CD8-positive, alpha-beta memory T cell (primary cell): ENCODE measurements at places on chromosomes 3 and 15. TPM values are rescaled to one million over a fixed set of nuclear protein-coding genes. Genes with fewer than 3 reads are reported as not detected.

Gene CCR1
- 1.5 TPM for total RNA-seq

Gene GPX1
- total RNA-seq: 223 TPM

Gene CNTN3
- not detected for total RNA-seq

- H3K27me3 ChIP-seq: no peaks in the 10 kb centered on the region
- no peaks in the 10 kb centered on the region for H3K4me1 ChIP-seq
- no peaks in the 10 kb centered on the region for H3K36me3 ChIP-seq
- no peak overlapping the region for H3K4me3 ChIP-seq
- DNase-seq: no peak
Observed at GRCh38 chr15:60975952-60976351, 253.2 kb downstream of the RORA start.

- no peak for DNase-seq
- H3K36me3 ChIP-seq: no peaks in the 10 kb centered on the region
- H3K4me3 ChIP-seq: no peak overlapping the region
- no peaks in the 10 kb centered on the region for H3K27me3 ChIP-seq
- H3K27ac ChIP-seq: no peak overlapping the region
- no peaks in the 10 kb centered on the region for H3K4me1 ChIP-seq
Observed at GRCh38 chr3:13518516-13518953, 30.4 kb upstream of the FBLN2 start.

GRCh38 chr3:122004107-122004506, 17.9 kb downstream of the ILDR1 start:
- no peak overlapping the region for H3K27ac ChIP-seq
- no peaks in the 10 kb centered on the region for H3K36me3 ChIP-seq
- H3K4me1 ChIP-seq: no peaks in the 10 kb centered on the region
- no peak for DNase-seq
- H3K27me3 ChIP-seq: no peaks in the 10 kb centered on the region

- H3K36me3 ChIP-seq: no peaks in the 10 kb centered on the region
- H3K27me3 ChIP-seq: no peaks in the 10 kb centered on the region
- no peak overlapping the region for H3K27ac ChIP-seq
- no peak overlapping the region for H3K4me3 ChIP-seq
Observed at GRCh38 chr15:27589260-27589659, 509.9 kb downstream of the OCA2 start.

GRCh38 chr3:109570408-109570807, 233.1 kb upstream of the DPPA4 start:
- no peak overlapping the region for H3K27ac ChIP-seq
- no peaks in the 10 kb centered on the region for H3K36me3 ChIP-seq

GRCh38 chr3:5292512-5292911, 105.0 kb downstream of the EDEM1 start:
- H3K36me3 ChIP-seq: no peaks in the 10 kb centered on the region
- no peaks in the 10 kb centered on the region for H3K27me3 ChIP-seq
- no peak for DNase-seq
- no peak overlapping the region for H3K27ac ChIP-seq

- no peaks in the 10 kb centered on the region for H3K36me3 ChIP-seq
- no peaks in the 10 kb centered on the region for H3K27me3 ChIP-seq
- H3K4me3 ChIP-seq: no peak overlapping the region
- no peak overlapping the region for H3K27ac ChIP-seq
- DNase-seq: no peak
Observed at GRCh38 chr15:95215017-95215416, 983.7 kb downstream of the MCTP2 start.

DNA sequence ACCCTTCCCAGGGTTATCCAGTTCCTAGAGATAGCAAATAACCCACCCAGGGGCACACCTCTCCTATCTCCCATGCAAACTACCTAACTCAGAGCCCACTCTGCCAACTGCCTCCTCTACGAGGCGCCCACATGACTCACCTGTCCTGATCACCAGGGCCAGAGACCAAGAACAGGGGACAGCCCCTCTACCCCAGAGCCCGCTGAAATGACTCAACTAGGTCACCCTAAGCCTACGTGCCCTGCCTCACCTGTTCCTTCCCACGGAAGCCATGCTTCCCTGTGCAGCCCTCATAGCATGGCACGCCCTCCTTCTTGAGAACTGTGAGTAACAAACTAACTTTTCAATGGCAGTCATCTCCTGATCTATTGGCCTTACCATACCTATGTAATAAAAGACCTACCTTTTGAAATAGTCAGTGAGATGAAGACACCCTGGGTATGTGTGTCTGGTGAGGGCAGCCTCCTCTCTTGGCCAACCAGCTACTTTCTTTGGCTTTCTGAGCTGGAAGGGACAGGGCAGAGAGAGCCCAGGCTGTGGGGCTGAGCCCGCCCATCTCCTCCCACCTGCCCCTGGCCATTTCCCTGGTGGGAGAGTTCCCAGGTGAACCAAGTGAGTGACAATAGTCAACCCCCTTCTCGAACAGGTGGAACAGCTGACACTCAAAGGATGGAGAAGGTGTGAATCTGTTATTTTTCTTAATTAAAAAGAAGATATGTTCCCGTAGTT, 25.5 kb upstream of the PRR23E start:
- no peaks in the 10 kb centered on the region for H3K4me1 ChIP-seq
- no peak for DNase-seq
- no peak overlapping the region for H3K27ac ChIP-seq

DNA sequence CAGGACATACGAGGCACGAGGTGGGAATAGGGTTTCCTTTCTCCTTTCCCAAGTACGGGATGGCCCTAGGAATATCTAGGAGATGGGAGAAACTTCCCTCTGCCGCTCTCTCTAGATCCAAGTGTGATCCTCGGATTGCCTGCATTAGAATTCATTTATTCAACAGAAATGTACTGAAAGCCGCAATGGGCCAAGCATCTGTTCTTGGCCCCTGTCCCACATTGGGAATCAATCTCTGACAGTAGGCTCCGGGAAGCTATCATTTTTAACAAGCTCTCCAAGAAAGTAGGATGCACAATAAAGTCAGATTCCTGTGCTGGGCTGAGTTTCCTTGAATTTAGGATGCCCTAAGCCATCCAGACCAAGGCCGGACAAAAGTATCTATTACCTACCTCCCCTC, 37.2 kb upstream of the CA12 start:
- no peak overlapping the region for H3K27ac ChIP-seq
- no peak for DNase-seq
- no peaks in the 10 kb centered on the region for H3K27me3 ChIP-seq

DNA sequence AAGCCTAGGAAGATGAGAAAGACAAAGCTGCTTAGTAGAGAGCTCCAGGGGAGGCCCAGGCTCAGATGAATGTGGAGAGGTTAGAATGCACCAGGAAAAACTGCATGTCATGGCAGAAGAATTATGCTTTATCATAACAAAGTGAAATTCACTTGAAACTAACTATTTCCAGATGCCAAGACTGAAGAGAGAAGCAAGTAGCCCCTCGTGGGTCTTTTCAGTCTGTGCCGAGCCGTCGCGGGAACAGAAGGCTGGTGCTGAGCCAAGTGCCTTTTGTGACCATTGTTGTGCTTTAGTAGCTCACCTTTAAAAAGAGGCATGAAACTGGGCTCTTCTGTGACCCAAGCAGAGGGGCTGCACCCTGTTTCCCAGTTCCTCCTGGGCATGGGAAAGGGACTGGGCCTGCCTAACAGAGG, 73.2 kb downstream of the CHDH start:
- no peak overlapping the region for H3K4me3 ChIP-seq
- no peaks in the 10 kb centered on the region for H3K36me3 ChIP-seq
- DNase-seq: no peak
- no peaks in the 10 kb centered on the region for H3K4me1 ChIP-seq
- no peak overlapping the region for H3K27ac ChIP-seq

DNA sequence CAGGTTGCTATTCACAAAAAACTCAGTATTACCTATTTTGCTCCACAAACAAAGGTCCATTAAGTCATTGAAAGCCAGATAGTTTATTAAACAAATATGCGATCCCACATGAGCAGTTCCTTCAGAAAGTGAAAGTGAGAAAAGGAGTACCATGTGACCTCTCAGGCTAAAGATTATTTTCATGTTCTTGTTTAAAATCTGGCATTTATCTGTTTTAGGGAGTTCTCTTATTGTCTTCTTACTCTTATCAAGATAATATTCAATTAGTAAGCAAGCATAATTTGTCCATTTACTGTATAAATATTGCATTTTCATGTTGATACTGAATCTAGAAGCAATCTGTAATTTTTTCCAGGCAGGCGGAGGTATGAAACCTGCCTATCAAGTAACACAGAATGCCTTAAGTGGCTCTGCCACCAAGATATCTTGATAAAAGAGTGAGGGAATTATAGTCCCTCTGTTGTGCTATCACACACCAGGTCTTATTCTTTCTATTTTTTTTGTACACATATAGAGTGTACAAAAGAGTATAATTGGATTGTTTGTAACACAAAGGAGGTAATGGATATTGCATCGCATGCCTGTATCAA, 20.1 kb upstream of the PLSCR5 start:
- no peaks in the 10 kb centered on the region for H3K36me3 ChIP-seq
- no peak overlapping the region for H3K27ac ChIP-seq
- H3K27me3 ChIP-seq: no peaks in the 10 kb centered on the region
- DNase-seq: no peak
- no peak overlapping the region for H3K4me3 ChIP-seq
